Activated CD4-positive, alpha-beta T cell treated with anti-CD3 and anti-CD28 coated beads, Interleukin-2, amount 10 ng/mL, durations not matched to agents 24 days and 14 days (primary cell): ENCODE measurements at places on chromosomes 6 and 20. TPM values are rescaled to one million over a fixed set of nuclear protein-coding genes. Genes with fewer than 3 reads are reported as not detected.

IL22RA2 gene
- total RNA-seq = not detected in 2 replicates

DNA sequence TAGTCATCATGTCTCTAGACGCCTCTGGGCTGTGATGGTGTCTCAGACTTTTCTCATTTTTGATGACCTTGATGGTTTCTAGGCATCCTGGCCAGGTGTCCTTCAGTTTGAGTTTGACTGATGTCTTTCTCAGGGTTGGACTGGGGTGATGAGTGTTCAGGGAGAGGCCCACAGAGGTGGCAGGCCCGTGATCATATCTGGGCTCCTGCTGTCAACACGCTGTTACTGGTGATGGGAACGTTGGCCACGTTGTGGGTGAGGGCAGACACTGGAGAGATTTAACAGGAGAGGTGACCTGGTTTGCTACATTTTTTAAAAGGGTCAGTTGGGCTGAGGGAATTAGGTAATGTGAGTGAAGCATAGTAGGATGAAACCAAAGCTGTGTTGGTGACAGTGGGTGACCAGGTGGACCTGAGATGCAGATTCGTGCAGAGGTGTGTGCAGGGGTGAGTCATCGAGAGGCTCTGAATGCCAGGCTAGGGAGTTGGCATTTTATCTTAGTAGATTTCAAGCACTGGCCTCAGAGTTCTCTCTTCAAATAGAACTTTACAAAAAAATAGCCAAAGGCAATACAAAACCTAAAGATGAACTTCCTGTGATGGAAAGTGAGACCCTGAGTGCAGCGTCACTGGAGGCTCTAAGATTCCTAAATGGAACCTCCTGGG, 174.1 kb downstream of the CDH26 start:
- H3K27me3 ChIP-seq = peaks cover 5% of the 10 kb centered on the region
- H3K4me3 ChIP-seq = no peak overlapping the region
- H3K27ac ChIP-seq = no peak overlapping the region
- H3K4me1 ChIP-seq = peaks cover 2% of the 10 kb centered on the region
- no peaks in the 10 kb centered on the region for H3K36me3 ChIP-seq
- no peak for DNase-seq

NKX2-2 gene
- not detected in 2 replicates for total RNA-seq

GRCh38 chr6:22132656-22133055, 164.2 kb downstream of the PRL start:
- no peak overlapping the region for H3K4me3 ChIP-seq
- no peaks in the 10 kb centered on the region for H3K36me3 ChIP-seq
- no peak overlapping the region for H3K27ac ChIP-seq
- peaks cover 3% of the 10 kb centered on the region for H3K4me1 ChIP-seq

DNA sequence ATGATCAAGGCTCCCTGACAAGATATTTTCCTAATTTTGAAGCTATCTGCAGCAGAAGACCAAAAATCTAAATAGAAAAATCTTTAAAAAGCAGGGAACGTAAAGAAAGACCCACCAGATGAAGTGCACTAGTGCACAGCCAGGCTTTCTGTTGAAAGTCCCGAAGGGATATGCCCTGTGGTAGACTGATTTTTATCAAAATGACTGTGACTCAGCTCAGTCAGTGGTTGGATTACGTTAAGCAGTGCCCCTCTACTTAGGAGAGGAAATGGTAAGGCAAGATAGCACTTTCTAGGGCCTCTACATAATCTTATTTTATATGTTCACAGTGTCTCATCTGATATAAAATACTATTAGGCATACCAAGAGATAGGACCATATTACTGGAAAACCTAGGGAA, 123.4 kb upstream of the RAB32 start:
- no peak for DNase-seq
- no peaks in the 10 kb centered on the region for H3K4me1 ChIP-seq
- H3K27ac ChIP-seq = no peak overlapping the region
- no peak overlapping the region for H3K4me3 ChIP-seq

COL11A2 gene
- 0.47 and 0.56 TPM in 2 replicates for total RNA-seq

- H3K4me3 ChIP-seq = no peak overlapping the region
- peaks cover 1% of the 10 kb centered on the region for H3K27me3 ChIP-seq
- H3K4me1 ChIP-seq = no peaks in the 10 kb centered on the region
- DNase-seq = no peak
- H3K36me3 ChIP-seq = no peaks in the 10 kb centered on the region
- no peak overlapping the region for H3K27ac ChIP-seq
Observed at GRCh38 chr6:124927806-124928205, 34.4 kb upstream of the RNF217 start.

DNA sequence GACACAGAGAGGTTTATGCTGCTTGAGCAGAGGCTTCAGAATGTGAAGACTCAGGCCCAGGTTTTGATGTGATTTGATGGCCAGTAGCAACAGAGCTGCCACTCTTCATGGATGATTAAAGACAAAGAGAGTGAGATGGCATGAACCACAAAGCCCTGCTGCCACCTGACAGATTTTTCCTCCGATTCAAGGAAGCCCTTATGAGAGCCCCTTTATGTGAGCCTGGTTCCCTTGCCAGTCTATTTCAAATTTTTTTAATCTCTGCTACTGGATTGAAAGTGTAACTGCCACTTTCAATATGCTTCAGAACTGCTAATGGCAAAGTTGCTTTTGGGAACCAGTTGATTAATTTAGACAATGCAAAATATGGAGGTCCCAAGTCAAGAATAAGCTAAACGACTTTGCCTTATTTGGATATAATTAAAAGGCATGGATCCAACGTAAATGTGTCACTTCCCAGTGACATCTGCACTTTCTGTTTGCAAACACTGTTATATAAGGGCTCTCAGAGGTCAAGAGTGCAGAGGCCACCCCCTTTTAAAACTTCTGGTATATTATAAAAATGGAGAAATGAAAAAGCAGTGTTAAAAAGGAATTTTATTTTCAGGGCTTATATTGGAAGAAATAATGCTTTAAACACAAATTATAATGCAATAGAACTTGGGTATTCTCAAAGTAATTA, 238.9 kb upstream of the FLRT3 start:
- H3K36me3 ChIP-seq = no peaks in the 10 kb centered on the region
- H3K27ac ChIP-seq = no peak overlapping the region
- H3K4me3 ChIP-seq = no peak overlapping the region

DNA sequence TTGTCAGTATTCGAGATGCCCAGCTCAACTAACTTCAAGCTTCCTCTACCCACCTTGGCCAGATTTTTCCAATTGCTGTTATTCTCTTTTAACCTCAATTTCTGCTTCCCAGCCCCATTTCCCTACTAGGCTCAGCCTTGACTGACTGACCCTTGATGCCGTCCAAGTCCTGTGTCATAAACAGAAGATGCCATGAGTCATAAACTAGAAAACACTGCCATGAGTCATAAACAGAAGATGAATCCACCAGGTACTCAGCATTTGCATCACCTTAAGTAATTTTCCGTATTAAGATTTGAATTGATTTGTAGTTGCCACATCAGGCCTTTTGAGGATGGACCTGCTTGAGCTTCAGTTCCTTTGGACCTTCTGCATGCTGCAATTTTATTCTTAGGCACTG, 123.8 kb downstream of the FAM83B start:
- H3K4me1 ChIP-seq = no peaks in the 10 kb centered on the region
- DNase-seq = no peak
- no peak overlapping the region for H3K27ac ChIP-seq
- H3K27me3 ChIP-seq = no peaks in the 10 kb centered on the region

DNA sequence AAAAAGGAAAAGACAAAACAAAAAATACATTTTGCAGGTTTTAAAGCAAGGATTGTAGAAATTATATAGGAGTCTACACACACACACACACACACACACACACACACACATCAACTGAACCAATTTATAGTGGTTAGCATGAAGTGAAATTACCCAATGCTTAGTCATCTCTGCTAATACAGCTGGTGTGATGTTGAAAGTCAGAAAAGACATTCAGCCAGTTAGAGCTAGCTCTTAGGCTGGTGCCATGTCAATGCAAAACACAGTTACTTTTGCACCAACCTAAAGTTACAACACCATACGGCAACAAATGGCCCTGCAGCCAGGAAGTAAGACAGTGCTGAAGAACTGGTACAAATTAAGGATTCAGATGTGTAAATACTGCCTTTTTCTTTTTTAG, 15.2 kb downstream of the FAM210B start:
- peaks cover 59% of the 10 kb centered on the region for H3K36me3 ChIP-seq
- no peaks in the 10 kb centered on the region for H3K27me3 ChIP-seq
- peak overlapping the region; percentile 45 for H3K27ac ChIP-seq

- H3K4me1 ChIP-seq = no peaks in the 10 kb centered on the region
- no peak for DNase-seq
- no peaks in the 10 kb centered on the region for H3K27me3 ChIP-seq
- no peak overlapping the region for H3K27ac ChIP-seq
Observed at GRCh38 chr6:22666586-22666985, 97.2 kb downstream of the HDGFL1 start.

ASF1A gene
- total RNA-seq = 43.2 and 43.3 TPM in 2 replicates

- peaks cover 11% of the 10 kb centered on the region for H3K4me1 ChIP-seq
- H3K4me3 ChIP-seq = peak overlapping the region; percentile 46
- H3K27ac ChIP-seq = peak overlapping the region; percentile 21
- H3K27me3 ChIP-seq = no peaks in the 10 kb centered on the region
Observed at GRCh38 chr6:146857980-146858347, 259.2 kb downstream of the ADGB start.

DNA sequence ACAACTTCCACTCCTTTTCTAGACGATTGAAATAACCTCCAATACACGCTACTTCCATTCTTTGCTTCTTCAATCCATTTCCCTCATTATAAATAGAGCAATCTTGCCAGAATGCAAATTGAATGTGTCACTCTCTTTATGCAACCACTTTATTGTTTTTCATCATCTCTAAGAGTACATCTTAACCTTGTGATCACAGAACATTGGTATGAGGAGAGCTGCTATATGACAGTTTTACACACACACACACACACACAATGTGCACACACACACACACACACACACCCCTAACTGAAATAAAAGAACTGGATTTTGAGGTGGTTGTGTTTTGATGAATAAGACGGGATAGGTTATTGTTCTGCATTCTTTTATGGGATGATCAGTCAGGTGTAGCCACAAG, 187.0 kb downstream of the HDGFL1 start:
- H3K36me3 ChIP-seq = no peaks in the 10 kb centered on the region
- H3K27ac ChIP-seq = no peak overlapping the region
- H3K27me3 ChIP-seq = no peaks in the 10 kb centered on the region
- no peak for DNase-seq
- no peaks in the 10 kb centered on the region for H3K4me1 ChIP-seq

LINC00237 gene
- total RNA-seq = not detected in 2 replicates

SLC18B1 gene
- total RNA-seq = 3.3 and 3.8 TPM in 2 replicates

- DNase-seq = no peak
- H3K36me3 ChIP-seq = no peaks in the 10 kb centered on the region
- no peaks in the 10 kb centered on the region for H3K27me3 ChIP-seq
- no peaks in the 10 kb centered on the region for H3K4me1 ChIP-seq
- H3K27ac ChIP-seq = no peak overlapping the region
Observed at GRCh38 chr6:85114581-85114935, 335.3 kb upstream of the NT5E start.

IL17A gene
- not detected in 2 replicates for total RNA-seq

- peaks cover 63% of the 10 kb centered on the region for H3K27me3 ChIP-seq
- no peaks in the 10 kb centered on the region for H3K4me1 ChIP-seq
- H3K4me3 ChIP-seq = no peak overlapping the region
Observed at GRCh38 chr6:148218542-148219258, 123.9 kb upstream of the SASH1 start.

PROKR2 gene
- total RNA-seq = not detected in 2 replicates

RNF8 gene
- total RNA-seq = 29.4 and 32.0 TPM in 2 replicates

DNA sequence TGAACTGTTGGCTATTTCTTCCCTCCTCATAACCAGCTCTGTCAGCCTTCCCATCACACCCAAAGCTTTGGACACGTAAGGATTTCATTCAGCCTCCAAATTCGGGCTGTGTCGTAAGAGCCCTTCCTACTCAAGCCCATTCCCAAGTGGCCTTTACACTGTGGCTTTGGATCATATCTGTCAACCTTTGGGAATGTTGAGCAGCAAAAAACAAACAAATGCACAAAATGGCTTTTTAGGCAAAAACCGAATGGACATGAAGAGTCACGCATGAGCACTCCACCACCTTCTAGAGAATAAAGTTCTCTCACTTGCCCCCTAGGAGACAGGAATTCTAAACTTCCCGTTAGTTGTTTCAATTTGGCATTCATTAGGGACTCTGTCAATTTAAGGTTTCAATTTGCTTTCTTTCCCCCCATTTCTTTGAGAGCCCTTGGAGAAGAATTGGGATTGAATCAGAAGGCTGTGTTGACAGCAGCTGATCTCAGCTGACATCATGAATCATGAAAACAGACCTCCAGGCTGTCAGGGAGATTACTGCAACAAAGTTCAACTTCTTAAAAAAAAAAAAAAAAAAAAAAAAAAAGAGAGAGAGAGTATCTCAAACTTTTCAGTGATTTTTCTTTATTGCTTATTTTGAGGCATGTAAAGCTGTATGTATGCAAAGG, 110.3 kb downstream of the BCAS1 start:
- H3K4me3 ChIP-seq = no peak overlapping the region
- peaks cover 20% of the 10 kb centered on the region for H3K27me3 ChIP-seq
- H3K36me3 ChIP-seq = no peaks in the 10 kb centered on the region

DNA sequence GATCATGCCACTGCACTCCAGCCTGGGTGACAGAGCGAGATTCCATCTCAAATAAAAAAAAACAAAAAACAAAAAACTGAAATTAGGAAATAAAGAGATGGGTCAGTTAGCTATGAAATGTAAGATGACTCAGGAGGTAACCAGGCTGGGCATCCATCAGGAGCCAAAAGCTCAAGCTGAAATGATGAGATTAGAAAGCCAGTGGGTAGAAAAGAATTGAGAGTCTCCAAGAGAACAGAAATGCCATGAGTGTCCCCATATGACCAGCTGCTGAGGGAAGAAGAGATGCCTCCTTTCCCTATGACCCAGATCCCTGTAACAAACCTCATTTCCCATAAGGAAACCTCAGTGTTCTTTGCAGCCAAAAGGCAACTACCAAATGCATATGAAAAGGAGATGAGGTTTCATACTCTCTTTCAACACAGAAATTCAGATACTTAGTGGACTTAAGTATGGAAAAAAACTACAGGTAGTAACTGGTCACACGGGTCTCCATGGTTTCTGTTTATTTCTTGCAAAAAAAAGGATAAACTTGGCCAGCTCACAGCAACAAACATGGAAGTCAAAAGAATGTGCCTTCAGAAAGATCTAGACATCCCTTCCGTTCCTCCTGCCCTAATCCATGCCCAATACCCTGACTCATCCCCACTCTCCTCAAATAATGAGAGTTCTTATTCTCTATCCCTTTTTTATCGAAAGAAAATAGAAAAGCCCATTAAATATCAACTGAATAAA, 8.1 kb downstream of the ARHGAP18 start:
- H3K4me1 ChIP-seq = peaks cover 30% of the 10 kb centered on the region
- no peaks in the 10 kb centered on the region for H3K27me3 ChIP-seq
- peak; percentile 28 for DNase-seq
- H3K4me3 ChIP-seq = no peak overlapping the region
- peak overlapping the region; percentile 45 for H3K27ac ChIP-seq
- H3K36me3 ChIP-seq = peaks cover 19% of the 10 kb centered on the region
